ENCODE measurements at places on chromosomes 2 and 18.

GRCh38 chr18:394987-395362 is 105.5 kb downstream of the COLEC12 start:
- no peak for DNase-seq

DNA sequence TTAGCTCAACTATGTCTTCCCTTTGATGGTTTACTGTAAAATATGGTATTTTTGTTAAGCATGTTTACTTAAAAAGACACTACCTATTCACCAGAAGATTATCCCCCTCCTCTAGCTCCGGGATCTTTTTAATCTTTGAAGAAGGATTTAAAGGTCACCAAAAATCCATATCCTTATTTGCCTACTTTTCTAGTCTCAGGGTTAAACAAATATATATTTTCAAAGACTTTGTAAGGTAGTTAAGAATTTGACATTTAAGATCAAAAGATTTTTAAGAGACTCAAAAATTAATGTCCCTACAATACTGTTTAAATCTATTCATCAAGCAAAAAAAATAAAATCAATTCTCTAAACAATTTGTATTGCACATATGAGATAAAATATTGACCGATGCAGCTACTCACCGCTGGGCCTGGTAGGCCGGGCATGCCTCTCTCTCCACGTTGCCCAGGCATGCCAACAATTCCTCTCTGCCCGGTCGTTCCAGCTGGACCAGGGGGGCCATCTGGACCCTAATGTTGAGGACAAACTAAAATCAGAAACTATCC is 76.1 kb downstream of the COL3A1 start:
- DNase-seq, result no peak

DNA sequence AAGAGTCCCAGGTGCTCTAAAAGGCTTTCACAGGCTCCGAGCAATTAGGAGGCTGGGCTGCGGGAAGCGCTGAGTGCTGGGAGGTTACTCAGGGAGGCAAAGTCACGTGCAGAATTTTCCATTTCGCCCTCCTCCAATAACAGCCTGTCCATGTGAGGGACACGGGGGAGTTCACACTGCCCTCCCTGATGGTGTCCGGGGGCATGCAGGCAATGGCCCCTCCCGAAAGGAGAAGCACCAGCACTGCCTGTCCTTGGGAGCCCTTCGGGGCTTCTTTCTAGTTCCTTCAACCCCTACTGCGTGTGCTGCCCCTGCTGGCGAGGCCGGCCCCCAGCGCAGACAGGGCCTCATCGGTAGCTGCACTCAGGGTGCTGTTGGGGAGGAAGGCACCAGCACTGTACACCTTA is 63.1 kb upstream of the HPCAL1 start:
- no peak for DNase-seq

DNA sequence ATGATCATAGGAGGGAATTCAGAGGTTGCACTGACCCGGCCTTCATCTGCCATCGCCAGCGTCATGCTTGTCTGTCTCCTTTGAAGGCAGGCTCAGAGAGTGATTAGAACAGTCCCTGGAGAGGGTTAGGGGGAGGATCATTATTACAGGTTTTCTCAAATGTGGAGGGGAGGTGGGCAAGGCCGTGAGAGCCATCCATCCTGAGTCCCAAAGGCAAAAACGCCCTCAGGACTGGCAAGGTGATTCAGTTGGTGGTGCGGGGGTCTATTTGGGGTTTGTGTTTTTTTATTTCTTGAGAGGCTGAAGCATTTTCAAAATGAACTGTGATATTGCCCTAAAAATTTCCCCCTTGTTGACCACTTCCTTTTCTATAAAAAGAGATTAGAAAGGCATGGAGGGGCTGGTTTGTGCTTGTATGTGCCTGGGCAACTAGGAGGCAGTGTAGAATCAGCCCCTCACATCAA is 39.3 kb upstream of the GYPC start:
- no peak for DNase-seq

- DNase-seq, result no peak
Observed at GRCh38 chr2:3291750-3292149, 85.9 kb downstream of the EIPR1 start.

- no peak for DNase-seq
Observed at GRCh38 chr2:19876751-19877150, 25.0 kb downstream of the TTC32 start.

GRCh38 chr2:43777306-43777926 is 3.6 kb downstream of the DYNC2LI1 start:
- DNase-seq, result no peak

GRCh38 chr18:37393221-37393827 is 172.3 kb downstream of the CELF4 start:
- no peak for DNase-seq

- peak; percentile 9 for DNase-seq
Observed at GRCh38 chr2:54457323-54458023, 1.3 kb downstream of the SPTBN1 start.

DNA sequence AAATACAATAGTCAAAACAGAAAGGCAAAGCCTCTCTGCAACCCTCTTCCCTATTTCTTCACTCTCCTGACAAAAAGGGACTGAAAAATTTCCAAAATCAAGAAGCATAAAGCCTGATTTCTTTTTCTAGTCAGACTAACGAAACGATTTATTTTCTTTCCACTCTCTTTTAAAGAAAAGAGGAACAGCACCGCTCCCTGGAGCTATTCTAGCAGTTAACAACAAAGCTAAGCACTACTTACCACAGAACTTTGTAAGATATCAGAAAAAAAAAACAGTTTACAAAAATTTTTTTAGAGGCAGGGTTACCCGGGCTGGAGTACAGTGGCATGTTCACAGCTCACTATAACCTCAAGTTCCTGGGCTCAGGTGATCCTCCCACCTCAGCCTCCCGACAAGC is 14.4 kb upstream of the FHL2 start:
- DNase-seq, result no peak

GRCh38 chr2:127110985-127111384 is 4.0 kb upstream of the BIN1 start:
- no peak for DNase-seq

DNA sequence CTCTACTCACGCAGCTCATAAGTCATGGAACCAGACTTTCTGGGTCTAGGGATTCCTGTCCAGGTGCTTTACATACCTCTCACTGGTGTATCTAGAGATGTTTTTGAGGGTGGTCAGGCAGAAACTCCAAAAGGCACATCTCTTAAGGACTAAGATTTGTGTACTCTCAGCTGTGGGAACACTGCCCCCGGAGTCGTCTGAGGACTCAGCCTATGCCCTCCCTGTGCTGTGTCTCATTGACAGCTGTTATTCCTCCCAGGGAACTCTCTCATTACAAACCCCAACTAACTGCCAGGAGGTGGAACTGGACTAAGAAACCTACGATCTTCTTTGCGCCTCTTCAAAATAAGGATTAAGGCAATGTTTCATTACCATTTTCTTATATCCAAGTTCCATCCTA is 293.9 kb upstream of the DLGAP1 start:
- no peak for DNase-seq

DNA sequence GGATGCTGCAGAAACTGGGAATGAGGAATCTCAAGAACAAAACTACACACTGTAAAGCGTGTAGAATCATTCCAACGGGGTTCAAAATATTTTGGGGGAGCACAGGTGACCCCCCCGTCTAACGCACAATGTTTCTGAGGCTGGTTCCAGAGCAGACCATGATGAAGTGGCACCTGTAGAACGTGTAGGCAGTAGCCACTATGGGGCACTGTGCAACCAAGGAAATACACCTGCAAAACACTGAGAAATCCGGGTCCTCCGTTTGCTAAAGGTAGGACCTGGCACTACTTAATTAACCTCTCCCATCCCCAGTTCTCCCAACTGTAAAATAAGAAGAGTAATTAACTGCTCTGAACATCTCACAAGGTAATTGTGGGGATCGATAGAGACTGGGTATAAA is 22.6 kb downstream of the ST6GAL2 start:
- no peak for DNase-seq

DNA sequence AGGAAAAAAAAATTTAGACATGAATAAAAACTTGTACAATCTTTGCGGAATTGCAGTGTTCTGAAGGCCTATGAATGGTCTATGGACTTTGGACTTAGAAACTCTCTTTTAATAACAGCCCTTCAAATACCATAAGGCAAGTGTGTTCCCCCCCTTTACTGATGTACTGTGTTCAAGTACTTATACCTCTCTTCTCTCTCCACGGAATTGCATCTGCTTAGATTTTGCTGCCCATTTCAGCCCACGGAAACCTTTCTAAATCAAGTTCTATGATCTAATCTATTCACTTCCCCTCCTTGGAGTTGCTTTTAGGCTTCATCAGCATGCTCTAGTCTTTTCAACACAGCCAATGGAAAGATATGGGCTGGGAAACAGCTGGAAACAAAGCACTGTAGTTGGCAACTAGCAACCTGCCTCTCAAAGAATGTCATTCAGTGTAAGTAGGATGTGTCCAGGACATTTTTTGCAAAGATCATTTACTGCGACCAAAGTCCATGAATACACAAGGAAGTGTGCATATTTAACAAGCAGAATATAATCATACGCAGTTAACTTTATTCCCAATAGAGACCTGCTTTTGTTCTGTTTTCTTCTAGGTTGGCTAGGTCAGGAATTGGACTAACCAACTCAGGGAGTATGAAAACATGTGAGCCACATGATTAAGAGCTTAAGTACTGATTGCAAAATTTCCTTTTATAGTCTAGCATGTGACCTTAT is 58.0 kb downstream of the SLC40A1 start:
- DNase-seq, result no peak

DNA sequence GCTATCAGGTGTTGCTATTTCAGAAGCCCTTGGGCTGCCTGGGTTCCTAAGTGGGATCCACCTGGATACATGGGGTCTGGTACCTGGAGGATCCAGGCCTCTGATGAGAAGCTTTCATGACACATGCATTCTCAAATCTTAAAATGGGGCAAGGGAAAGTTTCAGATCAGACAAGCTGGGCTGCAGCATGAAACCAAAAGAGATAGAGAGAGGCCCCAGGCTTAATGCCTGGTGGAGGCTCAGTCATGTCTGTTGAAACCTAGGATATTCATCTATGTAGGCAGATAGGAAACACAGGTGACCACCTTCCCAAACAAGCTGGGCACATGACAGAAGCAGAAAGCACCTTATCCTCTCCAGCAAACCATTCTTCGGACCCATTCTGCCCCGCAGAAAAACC is 18.8 kb upstream of the PLB1 start:
- DNase-seq, result no peak

- DNase-seq, result peak; percentile 59
Observed at GRCh38 chr2:181281206-181281832, 175.9 kb upstream of the ITGA4 start.

All from central memory CD4-positive, alpha-beta T cell (primary cell).